ENCODE measurements at places on chromosomes 3 and 15.
A peak's percentile ranks its signal among the peaks of the same experiment; 100 is the strongest.

GRCh38 chr15:67761343-67761742 lies 64.0 kb upstream of the SKOR1 start:
- DNase-seq: no peak

- DNase-seq: peak; percentile 32
Measured at GRCh38 chr3:193593668-193594030, 641 bp downstream of the OPA1 start.

DNA sequence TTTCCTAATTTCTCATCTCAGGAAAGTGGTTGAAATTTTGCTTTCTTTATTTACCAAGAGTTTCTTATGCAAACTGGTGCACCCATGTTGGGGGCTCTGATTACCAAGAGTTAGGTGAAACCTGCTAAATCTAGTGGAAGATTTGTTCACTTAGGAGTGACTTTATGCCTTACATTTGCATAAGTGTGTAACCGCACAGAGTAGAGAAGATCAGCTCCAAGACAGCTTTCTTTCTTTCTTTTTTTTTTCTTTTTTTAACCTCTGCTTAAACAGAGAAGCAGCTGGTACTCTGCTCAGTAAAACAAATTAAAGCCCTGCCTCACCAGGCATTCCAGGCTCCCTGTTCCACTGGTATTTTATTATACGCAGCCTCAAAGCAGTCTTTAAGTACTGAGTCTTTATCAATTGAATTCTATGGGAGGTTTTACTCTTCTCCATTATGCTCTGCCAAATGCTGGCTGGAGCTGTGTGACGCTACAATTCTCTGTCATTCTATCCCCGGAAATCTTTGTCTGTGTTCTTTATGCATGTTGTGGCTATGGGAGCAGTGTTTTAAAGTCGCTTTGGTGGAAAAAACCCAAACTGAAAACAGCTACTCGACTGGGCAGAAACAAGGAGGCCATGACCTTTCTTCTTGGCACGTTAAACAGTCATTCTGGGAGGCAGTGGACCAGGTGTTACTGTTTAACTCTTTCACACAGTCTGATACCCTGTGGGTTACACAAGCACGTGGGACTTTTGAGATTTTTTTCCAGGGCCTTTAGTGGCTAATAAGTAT lies 55.2 kb upstream of the GBE1 start:
- no peak for DNase-seq

GRCh38 chr3:177201700-177202397 lies 4.6 kb upstream of the TBL1XR1 start:
- DNase-seq: peak; percentile 41

DNA sequence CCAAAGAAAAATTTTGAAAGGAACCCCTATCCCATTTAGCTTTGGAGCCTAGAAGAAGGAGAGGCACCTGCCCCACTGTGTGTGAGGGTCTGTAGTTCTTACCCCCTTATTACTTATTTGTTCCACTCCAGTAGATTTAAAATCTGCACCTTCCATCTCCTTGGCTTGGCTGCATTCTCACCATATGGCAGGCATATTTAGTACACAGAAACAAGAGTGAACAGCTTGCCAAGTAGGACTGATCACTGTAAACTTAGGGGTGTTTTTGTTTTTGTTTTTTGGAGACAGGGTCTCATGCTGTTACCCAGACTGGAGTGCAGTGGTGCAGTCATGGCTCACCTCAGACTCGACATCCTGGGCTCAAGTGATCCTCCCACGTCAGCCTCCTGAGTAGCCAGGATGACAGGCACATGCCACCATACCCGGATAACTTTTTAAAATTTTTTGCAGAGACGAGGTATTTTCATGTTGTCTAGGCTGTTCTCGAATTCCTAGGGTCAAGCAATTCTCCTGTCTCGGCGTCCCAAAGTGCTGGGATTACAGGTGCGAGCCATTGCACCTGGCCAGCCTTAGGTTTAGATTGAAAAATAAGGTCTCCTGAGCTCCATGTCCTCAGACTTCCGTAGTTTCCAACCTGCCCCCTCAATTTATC lies 14.1 kb upstream of the ANXA2 start:
- DNase-seq: no peak

- DNase-seq: no peak
Measured at GRCh38 chr3:39284457-39284881, 4.6 kb upstream of the CX3CR1 start.

DNA sequence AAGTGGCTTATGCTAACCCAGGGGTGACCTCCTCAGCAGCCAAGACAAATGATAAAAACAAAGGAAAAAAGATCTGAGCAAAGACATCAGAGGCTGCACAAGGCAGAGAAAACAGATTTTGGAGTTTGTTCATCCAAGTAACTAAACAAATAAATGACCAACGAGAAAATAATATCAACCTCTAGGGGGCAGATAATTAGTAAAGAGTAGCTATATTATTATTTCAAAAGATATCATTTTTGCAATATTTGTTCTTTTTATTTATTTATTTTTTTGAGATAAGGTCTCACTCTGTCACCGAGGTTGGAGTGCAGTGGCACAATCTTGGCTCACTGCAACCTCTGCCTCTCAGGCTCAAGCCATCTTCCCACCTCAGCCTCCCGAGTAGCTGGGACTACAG lies 101.8 kb downstream of the PCCB start:
- no peak for DNase-seq

DNA sequence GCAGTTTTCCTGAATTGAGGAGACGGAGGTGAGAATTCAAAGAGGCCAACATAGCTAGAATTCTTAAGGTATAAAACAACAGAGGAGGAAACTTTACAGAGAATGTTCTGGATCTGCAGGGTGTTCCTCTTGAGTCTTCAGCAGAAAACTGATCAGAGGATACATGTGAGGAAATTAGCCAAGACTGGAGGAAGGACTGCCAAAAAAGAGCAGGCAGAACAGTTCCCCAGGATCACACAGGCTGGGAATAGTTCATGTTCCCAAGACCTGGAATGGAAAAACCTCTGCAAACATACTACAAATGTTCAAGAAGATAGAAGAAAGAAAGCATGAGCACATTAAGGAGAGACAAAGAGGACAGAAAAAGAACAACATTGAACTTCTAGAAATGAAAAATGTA lies 7.5 kb downstream of the SLC49A4 start:
- DNase-seq: no peak

DNA sequence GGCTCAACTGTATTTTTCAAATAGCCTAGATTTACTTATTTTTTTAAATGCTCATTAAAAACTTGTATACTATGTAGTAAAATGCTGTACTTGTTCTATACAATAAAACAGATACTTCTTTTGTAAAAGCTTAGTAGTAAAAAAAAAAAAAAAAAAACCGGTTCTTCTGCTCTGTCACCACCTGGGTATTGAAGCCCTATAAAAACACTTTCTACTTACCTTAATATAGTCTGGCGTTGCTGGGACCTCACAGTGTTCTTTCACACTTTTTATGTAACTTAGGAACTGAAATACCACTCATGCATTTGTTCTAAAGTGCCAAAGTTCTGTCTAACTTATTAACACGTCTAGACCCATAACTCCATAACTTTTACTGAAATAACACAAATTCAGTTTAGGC lies 61.4 kb downstream of the TASOR start:
- no peak for DNase-seq

- peak; percentile 46 for DNase-seq
Measured at GRCh38 chr3:170358042-170359010, 811 bp downstream of the SKIL start.

- peak; percentile 55 for DNase-seq
Measured at GRCh38 chr3:126982126-126982470, 817 bp upstream of the PLXNA1 start.

GRCh38 chr3:53753518-53754183 lies 92.6 kb downstream of the CHDH start:
- no peak for DNase-seq

- DNase-seq: no peak
Measured at GRCh38 chr3:195583831-195584542, at the start of gene APOD. APOD (minus strand) TSS chr3:195583940; CDS start chr3:195579461, 4,479 bp downstream.

DNA sequence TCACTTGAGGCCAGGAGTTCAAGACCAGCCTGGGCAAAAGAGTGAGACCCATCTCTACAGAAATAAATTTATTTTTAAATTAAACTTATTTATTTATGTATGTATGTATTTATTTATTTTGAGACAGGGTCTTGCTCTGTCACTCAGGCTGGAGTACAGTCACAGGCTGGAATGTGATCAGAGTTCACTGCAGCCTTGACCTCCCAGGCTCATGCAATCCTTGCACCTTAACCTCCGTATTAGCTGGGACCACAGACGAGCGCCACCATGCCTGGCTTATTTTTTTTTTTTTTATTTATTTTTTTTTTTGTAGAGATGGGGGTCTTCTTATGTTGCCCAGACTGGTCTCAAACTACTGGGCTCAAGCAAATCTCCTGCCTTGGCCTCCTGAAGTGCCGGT lies 135.2 kb upstream of the HES1 start:
- no peak for DNase-seq

DNA sequence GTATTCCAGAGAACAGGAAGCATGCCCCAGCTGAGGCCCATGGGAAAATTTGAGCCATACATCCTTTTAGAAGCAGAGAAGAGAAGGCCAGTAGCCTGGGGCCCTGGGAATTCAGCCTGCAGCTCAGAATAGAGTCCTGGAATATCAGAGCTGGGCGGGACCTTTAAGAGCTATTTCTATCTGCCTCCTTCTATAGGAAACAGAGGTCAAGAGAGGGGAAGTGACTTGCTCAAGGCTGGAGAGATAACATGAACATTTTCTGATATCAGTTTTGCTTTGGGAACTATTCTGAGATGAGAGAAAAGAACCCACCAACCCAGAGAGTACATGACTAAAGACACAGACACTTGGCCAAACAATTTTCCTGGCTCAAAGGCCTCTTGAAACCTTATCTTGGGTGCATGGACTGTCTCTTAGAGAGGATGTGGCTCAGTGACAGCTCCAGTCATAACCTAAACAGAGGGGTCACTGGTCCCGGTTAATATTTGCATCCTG lies 26.0 kb downstream of the MASP1 start:
- no peak for DNase-seq

DNA sequence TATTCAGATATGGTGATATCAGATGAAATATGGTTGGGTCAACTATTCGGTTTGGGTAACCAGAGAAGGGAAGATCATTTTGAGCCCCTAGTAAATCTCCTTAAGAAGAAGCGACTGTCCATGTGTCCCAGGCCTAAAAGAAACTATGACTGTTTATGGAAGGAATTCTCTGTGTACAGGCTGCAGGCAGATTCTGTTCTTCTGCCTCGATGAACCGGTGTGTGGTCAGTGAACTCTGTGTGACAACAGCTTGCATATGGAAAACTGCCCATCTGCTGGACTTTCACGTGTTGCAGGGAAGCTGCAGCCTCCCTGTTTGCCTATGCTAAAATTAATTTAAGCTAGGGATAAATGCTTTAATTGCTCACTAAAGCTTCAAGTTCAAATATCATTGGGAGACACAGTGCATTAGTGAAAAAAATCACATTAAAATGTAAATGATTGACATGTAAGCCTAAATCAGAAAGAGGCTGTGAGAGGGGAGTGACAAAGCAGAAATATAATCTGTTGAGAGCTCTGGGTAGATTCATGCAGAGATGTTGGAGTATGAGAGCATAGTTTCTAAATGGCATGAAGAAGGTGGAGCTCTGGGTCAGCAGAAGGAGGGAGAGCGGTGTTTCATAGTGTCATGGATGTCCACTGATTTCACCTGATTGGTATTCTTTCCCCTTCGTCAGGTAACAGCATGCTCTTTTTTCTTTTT lies 65.4 kb upstream of the PFN2 start:
- no peak for DNase-seq

GRCh38 chr15:32838338-32838737 lies 120.5 kb downstream of the GREM1 start:
- DNase-seq: no peak

DNA sequence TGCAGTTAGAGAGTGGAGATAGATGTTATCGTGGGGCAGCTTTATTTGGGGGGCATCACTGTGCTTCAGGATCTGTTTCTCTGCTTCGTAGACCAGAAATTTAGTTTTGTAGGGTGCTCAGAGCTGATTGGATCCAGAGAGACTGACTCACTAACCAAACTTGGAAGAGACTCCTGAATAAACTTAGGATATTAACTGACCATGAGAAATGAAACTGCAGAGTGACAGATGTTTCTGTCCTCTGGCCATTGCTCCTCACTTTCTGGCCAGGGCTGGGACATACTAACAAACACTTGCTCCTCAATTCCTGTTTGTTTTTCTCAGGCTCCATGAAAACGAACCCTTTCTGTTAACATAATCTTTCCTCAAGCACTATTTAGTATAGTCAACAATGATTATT lies 4.3 kb downstream of the ZNF592 start:
- no peak for DNase-seq

DNA sequence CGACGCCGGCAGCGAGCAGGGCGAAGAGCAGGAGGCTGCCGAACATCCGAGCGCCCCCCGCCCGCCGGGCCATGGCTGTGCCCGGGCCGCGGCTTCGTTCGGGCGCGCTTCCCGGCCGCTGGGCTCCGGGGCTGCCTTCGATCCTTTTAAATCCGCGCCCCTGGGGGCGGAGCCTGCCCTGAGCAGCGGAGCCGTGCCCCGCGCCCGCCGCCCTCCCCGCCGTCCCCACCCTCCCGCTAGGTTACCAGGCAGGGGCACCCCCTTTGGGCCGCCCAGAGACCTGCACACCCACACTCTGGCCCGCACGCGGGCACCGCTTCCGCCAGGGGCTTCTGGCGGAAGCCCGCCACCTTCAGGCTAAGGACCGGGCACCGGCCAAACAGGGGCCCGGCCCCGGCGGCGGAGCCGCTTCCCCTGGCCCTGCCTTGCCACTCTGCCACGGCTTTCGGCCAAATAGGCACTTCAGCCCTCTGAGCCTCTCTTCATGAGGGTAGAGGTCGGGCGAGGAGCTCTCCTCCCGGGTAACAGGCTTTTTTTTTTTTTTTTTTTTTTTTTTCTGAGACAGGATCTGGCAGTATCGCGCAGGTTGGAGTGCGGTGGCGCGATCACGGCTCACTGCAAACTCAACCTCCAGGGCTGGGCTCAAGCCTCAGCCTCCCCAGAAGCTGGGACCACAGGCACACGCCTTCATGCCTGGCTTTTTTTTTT lies at the start of gene NMB:
TSS of gene NMB (minus strand) at position 120 of the 708 bp plus-strand sequence. CDS start at position 73, 47 bp downstream.
- peak; percentile 45 for DNase-seq

DNA sequence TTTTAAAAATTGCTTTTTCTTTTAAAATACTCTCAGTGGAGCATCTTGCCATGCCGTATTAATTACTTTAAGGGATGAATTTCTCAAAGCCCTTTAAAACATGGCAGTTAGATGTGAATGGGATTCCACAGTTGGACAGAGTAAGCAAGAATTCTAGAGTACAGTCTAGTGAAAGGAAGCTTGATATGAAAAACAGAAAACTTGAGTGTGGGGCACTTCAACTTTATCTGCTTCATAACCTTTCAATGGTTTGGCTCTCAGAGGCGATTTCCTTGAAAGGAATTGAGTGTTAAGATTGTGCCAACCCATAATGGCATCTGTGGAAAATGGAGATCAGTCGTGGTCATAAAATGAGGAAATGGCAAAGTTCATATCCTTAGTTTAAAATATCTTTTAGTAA lies 127.7 kb upstream of the SAMMSON start:
- no peak for DNase-seq

DNA sequence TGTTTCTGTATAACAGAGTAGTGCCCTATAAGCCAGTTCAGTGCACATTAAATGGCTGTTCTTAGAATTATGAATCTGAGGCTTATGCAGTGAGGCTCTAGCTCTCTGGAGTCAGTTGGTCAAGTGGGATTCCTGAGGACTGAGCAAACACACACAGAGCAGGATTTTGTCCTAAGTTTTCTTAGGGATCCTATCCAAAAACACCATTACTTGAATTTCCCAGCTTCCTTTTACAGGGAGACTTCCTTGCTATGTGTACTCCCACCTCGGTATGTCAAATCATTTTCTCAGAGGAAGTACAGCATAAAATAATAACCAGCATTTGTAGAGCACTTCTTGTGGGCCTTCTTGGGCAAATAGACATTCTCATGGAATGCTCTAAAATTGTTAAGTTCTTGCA lies 63.1 kb upstream of the GOLGA6B start:
- DNase-seq: no peak

Measured in stimulated activated CD4-positive, alpha-beta T cell treated with anti-CD3 and anti-CD28 coated beads, Interleukin-1b, Interleukin-23, amount 100 ng/mL, for 24 hours (primary cell).